Daoy (cell line): ENCODE measurements at places on chromosomes 7 and 10. TPM values are rescaled to one million over a fixed set of nuclear protein-coding genes. Genes with fewer than 3 reads are reported as not detected.

The SPDYE1 gene
- not detected in 2 replicates for total RNA-seq

The EPHA1 gene
- 0.09 TPM in 1 of 2 replicates, not detected in the other for total RNA-seq

DNA sequence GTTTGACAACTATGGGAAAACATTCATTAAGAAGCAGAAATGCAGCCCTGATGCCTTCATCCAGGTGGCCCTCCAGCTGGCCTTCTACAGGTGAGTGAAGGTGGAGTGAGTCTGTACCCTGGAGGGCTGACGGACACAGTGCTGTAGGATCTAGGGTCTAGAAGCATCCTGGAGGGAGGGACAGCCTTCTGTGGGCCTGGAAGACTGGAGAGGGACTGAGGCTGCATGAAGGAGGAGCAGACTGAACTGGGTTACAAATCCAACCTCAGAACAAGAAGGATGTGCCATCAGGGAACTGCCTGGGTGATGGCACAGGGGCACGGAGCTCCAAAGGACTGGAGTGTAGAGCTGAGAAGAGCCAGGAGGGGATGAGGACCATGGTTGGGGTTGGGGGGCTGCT, 27.5 kb upstream of the C10orf53 start:
- no peak for DNase-seq

GRCh38 chr10:89693176-89693575, 8.2 kb upstream of the KIF20B start:
- no peak for DNase-seq

DNA sequence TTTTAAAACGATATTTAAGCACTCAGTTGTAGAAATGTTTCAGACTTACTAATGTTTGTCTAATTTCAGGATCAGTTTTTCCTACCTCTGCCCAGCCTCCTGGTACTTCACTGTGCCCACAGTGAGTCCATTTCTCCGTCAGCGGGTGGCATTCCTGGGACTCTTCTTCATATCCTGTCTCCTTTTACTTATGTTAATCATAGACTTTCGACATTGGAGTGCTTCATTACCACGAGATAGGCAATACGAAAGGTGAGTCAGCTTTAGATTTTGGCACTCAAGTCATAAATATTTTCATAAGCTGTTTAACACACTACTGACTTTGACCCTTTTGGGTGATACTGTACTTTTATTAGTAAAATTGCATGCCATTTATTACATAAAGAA, 2.1 kb downstream of the ENTPD7 start:
- peak; percentile 77 for DNase-seq
